ENCODE measurements at places on chromosomes 11 and 22. TPM values are rescaled to one million over a fixed set of nuclear protein-coding genes. Genes with fewer than 3 reads are reported as not detected.

DNA sequence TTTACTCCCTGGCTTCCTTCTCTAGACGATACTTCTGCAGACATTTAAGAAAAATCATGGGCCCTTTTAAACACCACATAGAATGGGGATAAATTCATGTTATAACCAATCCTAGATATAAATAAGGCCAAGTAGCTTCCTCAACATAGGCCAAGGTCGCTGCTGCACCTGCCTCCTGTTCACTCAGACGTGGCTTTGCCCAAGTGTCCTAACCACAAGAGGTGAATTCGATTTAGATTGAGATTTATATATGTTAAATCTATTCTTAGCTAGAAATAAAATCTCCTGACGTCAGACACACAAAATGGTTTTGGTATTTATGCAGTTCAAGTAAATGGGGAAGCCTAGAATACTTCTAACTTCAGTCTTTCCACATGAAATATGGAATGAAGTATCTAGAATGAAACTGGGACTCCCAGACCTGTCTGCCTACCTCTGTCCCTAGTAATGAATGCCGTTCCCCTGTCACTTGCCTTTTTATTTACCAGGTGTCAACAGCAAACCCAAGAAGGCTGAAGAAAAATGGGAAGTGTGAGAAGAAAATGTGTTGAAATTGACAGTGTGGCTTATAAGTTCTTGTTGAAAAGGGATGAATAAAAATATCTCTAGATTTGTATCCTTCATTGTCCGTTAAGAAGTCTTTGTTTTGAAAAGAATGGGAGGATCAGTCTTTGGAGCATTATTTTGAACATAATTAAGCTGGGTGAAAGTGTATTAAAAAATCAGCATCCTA, 131.8 kb downstream of the HIPK3 start:
- no peaks in the 10 kb centered on the region for H3K36me3 ChIP-seq
- H3K4me3 ChIP-seq, result no peak overlapping the region
- H3K27me3 ChIP-seq, result no peaks in the 10 kb centered on the region
- no peak for DNase-seq

- no peak overlapping the region for H3K27ac ChIP-seq
- no peak for DNase-seq
- H3K36me3 ChIP-seq, result no peaks in the 10 kb centered on the region
- H3K27me3 ChIP-seq, result no peaks in the 10 kb centered on the region
These were observed 72.1 kb upstream of the BMAL1 start for GRCh38 chr11:13205486-13205885.

- peaks cover 62% of the 10 kb centered on the region for H3K4me1 ChIP-seq
- H3K36me3 ChIP-seq, result no peaks in the 10 kb centered on the region
- peak overlapping the region; percentile 98 for H3K27ac ChIP-seq
These were observed 37.1 kb downstream of the RPL27A start for GRCh38 chr11:8719721-8720120.

DNA sequence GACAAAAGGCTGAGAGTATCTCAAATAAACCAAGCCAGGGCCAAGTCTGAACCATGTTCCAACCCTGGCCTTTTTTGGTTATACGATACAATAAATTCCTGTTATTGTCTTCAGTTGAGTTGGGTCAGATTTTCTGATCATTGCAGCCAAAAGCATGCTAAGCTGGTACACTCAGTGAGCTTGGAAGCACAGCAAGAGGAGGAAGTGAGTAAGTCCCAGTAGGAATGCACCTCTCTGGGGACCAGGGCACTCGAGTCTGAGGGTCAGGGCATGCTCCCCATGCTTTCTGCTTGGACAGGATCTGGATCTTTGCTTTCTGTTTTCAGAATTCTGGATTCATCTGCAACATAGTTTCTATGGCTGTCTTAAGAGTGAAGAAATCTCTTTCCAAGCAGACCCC, 73.1 kb downstream of the TMPRSS5 start:
- no peaks in the 10 kb centered on the region for H3K4me1 ChIP-seq
- H3K4me3 ChIP-seq, result no peak overlapping the region
- H3K36me3 ChIP-seq, result no peaks in the 10 kb centered on the region
- DNase-seq, result peak; percentile 33
- H3K27me3 ChIP-seq, result peaks cover 23% of the 10 kb centered on the region

DNA sequence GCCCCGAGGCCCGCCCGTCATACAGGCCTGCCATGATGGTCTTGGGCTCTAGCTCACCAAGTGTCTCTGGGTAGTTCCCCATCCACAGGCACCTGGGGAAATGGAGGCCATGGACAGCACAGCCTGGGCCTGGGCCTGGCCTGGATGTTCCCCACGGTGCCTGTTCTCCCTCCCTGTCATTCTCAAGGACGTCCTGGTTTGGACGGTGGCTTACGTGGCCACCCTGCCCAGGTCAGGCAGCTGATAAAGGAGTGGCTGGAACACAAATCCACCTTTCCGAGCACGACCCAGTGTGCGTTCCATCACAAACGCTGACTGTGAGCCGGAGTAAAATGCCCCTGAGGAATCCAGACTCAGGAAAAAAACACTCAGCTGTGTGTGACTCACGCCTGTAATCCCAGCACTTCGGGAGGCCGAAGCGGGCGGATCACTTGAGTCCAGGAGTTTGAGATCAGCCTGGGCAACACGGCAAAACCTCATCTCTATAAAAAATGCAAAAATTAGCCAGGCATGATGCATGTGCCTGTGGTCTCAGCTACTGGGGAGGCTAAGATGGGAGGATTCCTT, 41.2 kb upstream of the TESMIN start:
- no peaks in the 10 kb centered on the region for H3K4me1 ChIP-seq
- peaks cover 22% of the 10 kb centered on the region for H3K36me3 ChIP-seq
- H3K27ac ChIP-seq, result no peak overlapping the region
- no peaks in the 10 kb centered on the region for H3K27me3 ChIP-seq
- DNase-seq, result no peak

DNA sequence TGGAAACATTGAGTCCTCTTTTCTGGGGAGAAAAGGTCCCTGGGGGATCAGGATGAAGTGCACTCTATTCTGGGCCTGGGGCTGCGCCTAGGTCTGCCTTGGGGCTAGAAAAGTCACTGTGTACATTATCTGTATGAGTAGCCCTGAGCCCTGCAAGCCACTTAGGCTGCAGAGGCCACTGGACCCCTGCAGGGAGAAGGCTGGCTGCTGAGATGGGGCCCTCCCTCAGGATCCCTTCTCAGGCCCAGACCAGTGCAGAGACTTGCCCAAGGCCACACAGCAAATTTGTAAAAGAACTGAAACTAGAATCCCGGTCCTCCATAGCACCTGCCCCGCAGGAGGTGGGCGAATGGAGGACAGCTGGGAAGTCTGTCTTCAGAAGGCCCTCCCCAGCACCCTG, 26.8 kb upstream of the HMOX1 start:
- no peaks in the 10 kb centered on the region for H3K27me3 ChIP-seq
- no peak overlapping the region for H3K4me3 ChIP-seq
- DNase-seq, result no peak
- H3K36me3 ChIP-seq, result no peaks in the 10 kb centered on the region
- H3K4me1 ChIP-seq, result peaks cover 18% of the 10 kb centered on the region

GRCh38 chr11:133570376-133570775, 38.1 kb upstream of the OPCML start:
- no peaks in the 10 kb centered on the region for H3K36me3 ChIP-seq
- no peak overlapping the region for H3K27ac ChIP-seq
- H3K27me3 ChIP-seq, result no peaks in the 10 kb centered on the region
- no peak overlapping the region for H3K4me3 ChIP-seq
- H3K4me1 ChIP-seq, result no peaks in the 10 kb centered on the region

DNA sequence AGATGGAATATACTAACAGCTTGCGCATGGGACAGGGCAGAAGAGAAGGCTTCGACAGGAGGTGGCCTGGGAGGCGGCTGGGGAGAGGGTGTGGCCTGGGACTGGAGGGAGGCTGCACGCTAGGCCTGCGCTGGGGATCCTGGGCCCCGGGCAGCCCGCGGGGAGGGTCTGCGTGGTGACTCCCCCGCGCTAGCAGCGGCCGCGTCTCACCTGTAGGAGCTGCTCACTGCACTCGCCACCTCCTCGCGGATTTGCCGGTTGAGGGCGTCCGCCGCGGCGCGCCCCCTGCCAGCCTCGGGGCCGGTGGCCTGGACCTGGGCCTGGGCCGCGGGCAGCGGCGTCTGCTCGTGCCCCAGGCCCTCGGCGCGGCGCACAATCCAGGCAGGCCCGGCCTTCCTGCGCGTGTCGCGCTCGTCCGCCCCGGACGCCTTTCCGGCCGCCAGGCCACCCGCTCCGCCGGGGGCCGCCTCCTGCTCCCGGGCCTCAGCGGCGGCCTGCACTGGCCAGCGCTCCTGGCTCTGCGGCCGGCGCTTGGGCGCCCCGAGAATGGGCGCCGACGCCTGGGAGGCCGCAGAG, 1.5 kb downstream of the MAP6 start:
- no peak overlapping the region for H3K27ac ChIP-seq
- DNase-seq, result peak; percentile 41
- peaks cover 30% of the 10 kb centered on the region for H3K27me3 ChIP-seq
- H3K4me1 ChIP-seq, result 0 out of 2 replicates have a peak, but pooled peaks cover 4% of the 10 kb centered on the region
- no peaks in the 10 kb centered on the region for H3K36me3 ChIP-seq

The ARHGAP1 gene
- total RNA-seq, result 27.1 TPM

The KRTAP5-7 gene
- total RNA-seq, result not detected

The GNAZ gene
- total RNA-seq, result 14.4 TPM

The MS4A4A gene
- not detected for total RNA-seq

The UEVLD gene
- total RNA-seq, result 22.2 TPM

The DEPDC7 gene
- total RNA-seq, result not detected

The PANX3 gene
- total RNA-seq, result not detected

The NF2 gene
- 154 TPM for total RNA-seq

The GAS2L1 gene
- 58.4 TPM for total RNA-seq

The GDPD5 gene
- 21.4 TPM for total RNA-seq

All from PC-3 (cell line).